IPS-NIHi11 (cell line): ENCODE measurements at places on chromosomes 16 and 17.

- DNase-seq, result peak; percentile 53
Measured at GRCh38 chr16:71746442-71747046, 22.0 kb upstream of the PHLPP2 start.

- no peak for DNase-seq
Measured at GRCh38 chr16:78775161-78775561, 675.7 kb downstream of the WWOX start.

- no peak for DNase-seq
Measured at GRCh38 chr16:11025120-11025531, 80.8 kb downstream of the CLEC16A start.

DNA sequence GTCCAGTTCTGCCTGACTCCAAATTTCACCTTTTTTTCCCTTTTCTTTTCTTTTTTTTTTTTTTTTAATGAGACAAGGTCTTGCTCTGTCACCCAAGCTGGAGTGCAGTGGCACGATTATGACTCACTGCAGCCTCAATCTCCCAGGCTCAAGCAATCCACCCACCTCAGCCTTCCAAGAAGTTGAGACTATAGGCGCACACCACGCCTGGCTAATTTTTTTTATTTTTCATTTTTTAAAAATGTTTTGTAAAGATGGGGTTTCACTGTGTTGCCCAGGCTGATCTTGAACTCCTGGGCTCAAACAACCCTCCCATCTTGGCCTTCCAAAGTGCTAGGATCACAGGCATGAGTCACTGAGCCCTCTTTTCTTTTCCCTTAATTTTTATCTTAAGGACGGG lies 33.4 kb upstream of the RBBP6 start:
- no peak for DNase-seq

DNA sequence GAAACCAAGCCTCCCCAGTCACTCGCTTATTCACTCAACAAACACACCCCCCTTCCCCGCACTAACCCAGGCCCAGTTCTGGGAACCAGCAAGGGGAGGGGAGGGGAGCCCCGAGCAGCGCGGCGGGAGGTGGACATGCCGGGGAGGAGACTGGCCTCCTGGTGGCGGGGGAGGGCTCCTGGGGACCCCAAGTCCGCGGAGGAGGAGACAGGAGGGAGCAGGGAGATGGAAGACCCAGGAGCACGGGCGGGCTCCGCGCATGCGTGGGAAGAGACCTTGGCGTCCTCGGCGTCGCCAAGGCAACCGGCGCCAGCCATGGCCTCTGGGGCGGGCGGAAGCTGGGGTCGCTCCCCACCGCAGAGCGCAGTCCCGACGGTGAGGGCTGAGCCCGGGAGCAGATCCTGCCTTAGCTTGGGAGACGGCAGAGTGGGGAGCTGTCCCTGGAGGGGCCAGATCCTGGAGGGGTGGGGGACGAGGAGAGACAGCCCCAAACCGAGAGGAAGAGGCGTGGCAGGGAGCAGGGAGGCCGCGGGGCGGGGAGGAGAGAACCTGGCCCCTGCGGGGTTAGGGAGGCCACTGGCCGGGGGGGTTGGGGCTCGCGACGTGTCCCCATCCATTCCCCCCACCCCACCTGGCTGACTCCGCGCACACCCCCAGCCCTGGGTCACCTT lies at the start of gene PRR29:
PRR29 (plus strand) TSS at position 302 of the 671 bp plus-strand sequence; CDS start at position 316, 14 bp downstream.
- peak; percentile 97 for DNase-seq

DNA sequence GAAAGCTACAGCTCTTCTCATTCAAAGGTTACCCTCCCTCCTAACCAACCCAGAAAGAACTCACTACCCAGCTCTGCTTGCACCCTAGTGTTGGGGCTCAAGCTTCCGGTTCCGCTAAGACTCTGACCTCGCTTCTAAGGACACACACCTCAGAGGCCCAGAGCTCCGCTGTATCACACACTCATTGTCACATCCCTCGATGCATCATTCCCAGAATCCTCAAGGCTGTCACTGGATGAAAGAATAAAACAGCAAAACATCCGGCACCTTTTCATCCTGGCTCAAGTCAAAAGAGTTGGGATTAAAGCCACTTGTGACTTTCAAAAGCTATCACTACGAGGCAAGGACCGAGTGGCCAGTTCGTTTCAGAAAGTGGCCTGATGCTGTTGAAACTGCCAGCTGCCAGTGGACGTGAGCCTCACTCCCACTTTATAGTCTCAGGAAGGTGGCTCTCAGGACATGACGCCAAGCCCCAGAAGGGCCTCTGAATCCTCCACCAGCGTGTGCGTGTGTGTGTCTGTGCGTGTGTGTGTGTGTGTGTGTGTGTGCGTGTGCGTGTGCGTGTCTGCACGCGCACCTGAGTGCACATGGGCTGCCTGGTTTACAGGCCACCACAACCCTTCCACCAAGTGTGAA lies 29.0 kb downstream of the ZFHX3 start:
- DNase-seq, result no peak

- no peak for DNase-seq
Measured at GRCh38 chr16:606656-607307, 16.9 kb downstream of the RAB40C start.

GRCh38 chr16:88678224-88678979 lies 7.9 kb downstream of the SNAI3 start:
- DNase-seq, result peak; percentile 53
